ENCODE measurements at places on chromosomes 6 and 20. TPM values are rescaled to one million over a fixed set of nuclear protein-coding genes. Genes with fewer than 3 reads are reported as not detected.
A peak's percentile ranks its signal among the peaks of the same experiment; 100 is the strongest.

DNA sequence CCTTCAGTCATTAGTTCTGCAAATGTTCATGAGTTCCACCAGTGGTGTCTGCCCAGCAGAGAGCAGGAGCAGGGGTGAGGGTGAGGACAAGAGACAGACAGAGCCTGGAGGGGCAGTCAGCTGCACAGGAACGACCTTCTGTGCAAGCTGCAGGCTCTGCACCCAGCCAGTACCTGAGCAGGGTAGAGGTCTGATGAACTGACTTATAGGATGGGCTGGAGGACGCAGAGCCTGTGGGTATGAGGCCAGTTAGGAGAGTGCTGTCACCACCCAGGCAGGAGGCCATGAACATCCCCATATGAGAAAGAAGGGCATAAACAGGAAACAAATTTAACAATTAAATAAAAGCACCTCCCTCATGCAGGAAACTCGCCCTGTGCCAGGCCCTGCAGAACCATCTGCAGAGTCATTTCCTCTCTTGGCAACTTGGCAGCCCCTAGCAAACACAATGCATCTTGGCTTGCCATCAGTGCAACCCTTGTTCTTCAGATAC lies 17.9 kb downstream of the C6orf15 start:
- no peak overlapping the region for H3K27ac ChIP-seq
- DNase-seq, result no peak
- H3K36me3 ChIP-seq, result no peaks in the 10 kb centered on the region
- no peak overlapping the region for H3K4me3 ChIP-seq
- no peaks in the 10 kb centered on the region for H3K4me1 ChIP-seq

GRCh38 chr6:16316741-16317251 lies 78.4 kb downstream of the GMPR start:
- H3K4me1 ChIP-seq, result peaks cover 6% of the 10 kb centered on the region
- H3K27me3 ChIP-seq, result no peaks in the 10 kb centered on the region
- H3K4me3 ChIP-seq, result no peak overlapping the region
- peak; percentile 69 for DNase-seq

DNA sequence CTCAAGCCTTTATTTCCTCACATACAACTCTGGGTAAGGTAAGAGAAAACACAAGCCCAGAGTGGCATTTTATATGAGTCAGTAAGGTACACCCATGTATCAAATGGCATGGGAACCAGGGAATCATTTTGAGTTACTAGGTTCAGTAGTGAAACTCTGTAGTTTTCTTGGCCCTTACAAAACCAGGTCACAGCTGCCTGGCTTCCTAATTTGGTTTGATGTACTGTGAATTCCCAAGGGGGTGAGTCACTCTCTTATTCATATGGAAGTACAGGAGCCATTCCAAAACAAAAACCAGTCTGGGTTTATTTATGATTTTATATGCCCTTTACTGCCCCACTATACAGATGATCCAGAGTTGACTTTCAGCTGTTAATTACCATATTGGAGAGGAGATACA lies 70.7 kb downstream of the PDE7B start:
- no peaks in the 10 kb centered on the region for H3K4me1 ChIP-seq
- no peaks in the 10 kb centered on the region for H3K27me3 ChIP-seq
- H3K36me3 ChIP-seq, result no peaks in the 10 kb centered on the region
- no peak for DNase-seq
- no peak overlapping the region for H3K4me3 ChIP-seq

GRCh38 chr6:95576218-95576997 lies 927 bp upstream of the MANEA start:
- peak overlapping the region; percentile 96 for H3K27ac ChIP-seq
- DNase-seq, result no peak
- H3K4me1 ChIP-seq, result peaks cover 35% of the 10 kb centered on the region
- no peaks in the 10 kb centered on the region for H3K36me3 ChIP-seq

- H3K4me1 ChIP-seq, result no peaks in the 10 kb centered on the region
- no peak overlapping the region for H3K27ac ChIP-seq
- H3K27me3 ChIP-seq, result no peaks in the 10 kb centered on the region
Observed at GRCh38 chr6:90126181-90126580, 170.5 kb downstream of the BACH2 start.

DNA sequence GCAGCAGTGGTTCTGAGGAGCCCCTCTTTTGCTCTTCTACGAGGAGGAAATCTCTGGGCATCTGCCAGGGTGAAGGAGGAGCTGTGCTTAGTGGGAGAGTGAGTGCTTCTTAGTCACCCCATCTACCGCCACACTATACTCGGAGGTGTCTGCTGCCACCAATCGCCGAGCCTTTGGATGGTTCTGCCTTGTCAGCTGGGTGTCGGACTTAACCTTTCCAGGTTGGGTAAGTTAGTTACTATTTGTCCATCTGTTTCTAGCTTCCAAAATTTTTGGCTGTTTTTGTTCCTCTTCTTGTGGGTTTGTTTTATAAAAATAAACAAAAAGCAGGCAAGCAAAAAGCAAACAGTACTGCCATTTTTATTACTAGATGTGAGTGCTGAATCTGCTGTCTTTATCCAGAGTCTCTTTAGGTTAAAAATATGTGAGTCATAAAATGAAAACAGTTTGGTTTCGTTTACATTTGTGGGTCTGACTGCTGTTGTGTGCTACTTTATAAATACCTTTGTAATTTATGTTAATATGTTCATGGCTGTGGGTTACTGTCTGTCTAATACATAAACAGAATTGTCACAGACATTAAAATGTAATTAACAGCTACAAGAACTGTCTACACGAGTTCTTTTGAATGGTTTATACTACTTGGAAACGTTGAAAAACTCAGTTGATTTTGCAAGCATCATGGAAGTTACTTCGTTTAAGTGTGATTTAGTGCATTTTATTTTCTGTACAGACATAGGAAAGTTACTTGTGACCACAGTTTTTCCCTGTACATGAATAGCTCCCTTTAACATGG lies 89.2 kb downstream of the ARID1B start:
- peaks cover 4% of the 10 kb centered on the region for H3K36me3 ChIP-seq
- H3K27me3 ChIP-seq, result no peaks in the 10 kb centered on the region
- H3K27ac ChIP-seq, result no peak overlapping the region
- no peak overlapping the region for H3K4me3 ChIP-seq
- H3K4me1 ChIP-seq, result peaks cover 43% of the 10 kb centered on the region
- DNase-seq, result no peak

- peak within 1 kb of the TSS; percentile 27 for H3K4me3 ChIP-seq
- H3K36me3 ChIP-seq, result no peaks in the 10 kb centered on the region
- DNase-seq, result no peak
- no peak within 1 kb of the TSS for H3K27ac ChIP-seq
- H3K27me3 ChIP-seq, result no peaks in the 10 kb centered on the region
- peaks cover 8% of the 10 kb centered on the region for H3K4me1 ChIP-seq
Observed at GRCh38 chr20:44336725-44337380, at the start of gene R3HDML. R3HDML (plus strand) TSS chr20:44337043; CDS start chr20:44337158, 115 bp downstream.

DNA sequence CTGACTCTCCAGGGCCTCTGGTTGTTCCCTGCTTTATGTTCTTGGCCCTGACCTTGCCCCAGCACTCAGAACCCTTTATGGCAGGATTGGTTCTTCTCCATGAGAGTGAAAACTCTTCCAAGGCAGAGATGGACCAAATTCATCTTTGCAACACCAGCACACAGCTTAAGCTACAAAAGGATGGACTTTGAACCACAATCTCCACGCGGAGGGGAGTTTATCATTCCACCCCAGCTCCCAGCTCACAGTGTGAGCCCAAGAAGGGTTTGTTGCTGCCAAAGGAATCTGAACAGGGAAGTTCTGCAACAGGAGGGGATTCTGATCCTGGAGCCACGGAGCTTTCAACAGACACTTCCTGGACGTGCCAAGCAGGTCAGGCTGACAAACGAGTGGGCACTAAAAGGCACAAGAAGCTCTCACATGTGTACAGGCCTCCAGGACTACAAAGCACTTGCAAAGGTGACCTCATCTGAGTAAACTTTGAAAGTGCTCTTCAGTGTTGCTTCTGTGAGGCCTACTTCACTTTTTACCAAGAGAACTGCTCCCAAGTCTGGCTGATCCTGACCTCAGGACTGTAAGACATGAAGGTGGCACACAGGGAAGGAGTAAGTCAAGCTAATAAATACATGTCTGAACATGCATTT lies 8.9 kb downstream of the FITM2 start:
- no peaks in the 10 kb centered on the region for H3K27me3 ChIP-seq
- no peaks in the 10 kb centered on the region for H3K4me1 ChIP-seq
- DNase-seq, result no peak
- H3K36me3 ChIP-seq, result no peaks in the 10 kb centered on the region
- no peak overlapping the region for H3K27ac ChIP-seq

GRCh38 chr6:166496460-166496859 lies 90.0 kb downstream of the RAMACL start:
- H3K27me3 ChIP-seq, result no peaks in the 10 kb centered on the region
- no peaks in the 10 kb centered on the region for H3K36me3 ChIP-seq
- no peak overlapping the region for H3K4me3 ChIP-seq
- no peaks in the 10 kb centered on the region for H3K4me1 ChIP-seq
- DNase-seq, result no peak

DNA sequence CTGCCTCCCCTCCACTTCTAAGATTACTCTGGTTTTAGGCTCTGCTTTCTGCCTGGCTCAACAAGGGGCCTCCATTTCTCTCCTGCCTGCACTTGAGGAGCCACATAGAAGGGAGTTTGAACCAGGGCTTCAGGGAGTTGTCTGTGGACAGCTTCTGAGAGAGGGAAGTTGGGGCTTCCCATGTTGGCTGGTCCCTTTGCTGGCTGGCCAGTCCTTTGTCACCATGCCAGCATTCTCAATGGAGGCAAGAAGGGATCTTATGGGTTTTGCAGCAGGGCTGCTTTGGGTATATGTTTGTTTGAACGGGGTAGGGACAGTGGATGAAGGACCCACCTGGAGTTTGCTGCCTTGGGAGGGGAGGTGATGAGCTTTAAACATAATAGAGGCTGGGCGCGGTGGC lies 124.9 kb downstream of the CARMIL1 start:
- H3K27me3 ChIP-seq, result no peaks in the 10 kb centered on the region
- no peak for DNase-seq
- H3K36me3 ChIP-seq, result no peaks in the 10 kb centered on the region
- no peak overlapping the region for H3K27ac ChIP-seq

- no peak overlapping the region for H3K4me3 ChIP-seq
- no peaks in the 10 kb centered on the region for H3K36me3 ChIP-seq
- H3K27me3 ChIP-seq, result no peaks in the 10 kb centered on the region
- no peak for DNase-seq
- H3K4me1 ChIP-seq, result no peaks in the 10 kb centered on the region
Observed at GRCh38 chr6:72102561-72102960, 216.2 kb downstream of the RIMS1 start.

- H3K4me3 ChIP-seq, result no peak overlapping the region
- no peaks in the 10 kb centered on the region for H3K4me1 ChIP-seq
- no peak overlapping the region for H3K27ac ChIP-seq
- no peaks in the 10 kb centered on the region for H3K36me3 ChIP-seq
- H3K27me3 ChIP-seq, result no peaks in the 10 kb centered on the region
- DNase-seq, result no peak
Observed at GRCh38 chr6:112979830-112980229, 632.7 kb downstream of the RFPL4B start.

DNA sequence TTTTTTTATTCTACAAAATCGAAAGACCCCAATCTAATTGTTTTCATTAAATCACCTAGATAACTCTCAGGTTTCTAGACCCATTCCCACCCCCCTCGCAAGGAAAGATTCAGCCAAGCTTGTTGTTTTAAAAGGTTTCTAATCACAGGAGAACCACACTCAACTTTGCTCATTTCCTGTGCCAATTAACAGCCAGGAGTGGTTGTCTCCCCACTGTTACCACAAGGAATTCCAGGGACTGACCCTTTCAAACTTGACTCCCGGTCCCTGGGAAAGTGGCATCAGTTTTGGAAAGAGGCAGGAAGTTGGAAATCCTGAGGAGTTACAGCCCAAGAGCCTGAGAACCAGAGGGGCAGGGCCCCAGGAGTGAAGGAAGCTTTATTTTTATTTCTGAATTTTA lies 561.3 kb upstream of the JAG1 start:
- no peaks in the 10 kb centered on the region for H3K36me3 ChIP-seq
- DNase-seq, result no peak
- H3K27ac ChIP-seq, result no peak overlapping the region
- no peak overlapping the region for H3K4me3 ChIP-seq
- H3K27me3 ChIP-seq, result no peaks in the 10 kb centered on the region

DNA sequence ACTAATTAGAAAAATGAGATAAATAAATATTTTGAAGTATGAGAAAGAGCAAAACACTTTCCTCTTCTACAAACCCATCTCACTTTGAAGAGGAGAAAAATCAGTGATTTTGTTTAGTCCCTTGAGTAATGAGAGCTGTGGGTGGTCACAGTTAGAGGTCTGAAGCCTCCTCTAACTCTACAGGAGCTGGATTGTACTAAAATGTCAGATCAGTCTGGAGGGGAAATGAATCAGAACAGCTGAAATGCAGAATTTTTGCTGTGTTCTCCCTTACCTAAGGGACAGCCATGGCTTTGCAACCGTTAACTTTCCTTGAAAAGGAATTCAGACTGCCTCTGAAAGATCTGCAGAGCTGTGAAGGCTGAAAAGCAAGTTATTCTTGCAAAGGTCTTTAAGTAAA lies 11.4 kb upstream of the RFPL4B start:
- H3K27me3 ChIP-seq, result no peaks in the 10 kb centered on the region
- no peak for DNase-seq
- H3K27ac ChIP-seq, result no peak overlapping the region
- H3K4me1 ChIP-seq, result peaks cover 11% of the 10 kb centered on the region
- no peak overlapping the region for H3K4me3 ChIP-seq

DNA sequence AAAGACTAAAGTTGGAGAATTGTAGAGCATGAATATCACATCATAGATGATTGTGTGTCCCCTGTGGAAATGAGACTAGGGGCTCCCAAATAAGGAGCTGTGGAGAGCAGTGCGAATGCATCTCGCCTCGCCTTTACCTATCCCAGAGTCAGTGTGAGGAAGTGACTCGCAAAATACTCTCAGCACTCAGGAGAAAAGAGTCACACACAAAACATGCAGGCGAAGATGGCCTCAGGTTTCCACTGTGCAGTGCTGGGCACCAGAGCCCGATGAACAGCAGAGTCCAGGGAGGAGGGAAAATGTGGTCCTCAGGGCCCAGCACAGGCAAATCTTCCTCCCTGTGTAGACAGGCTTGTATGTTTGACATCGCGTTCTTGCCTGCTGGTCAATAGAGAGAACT lies 126.5 kb upstream of the AFDN start:
- H3K27me3 ChIP-seq, result no peaks in the 10 kb centered on the region
- H3K27ac ChIP-seq, result no peak overlapping the region
- H3K4me3 ChIP-seq, result no peak overlapping the region
- DNase-seq, result no peak
- no peaks in the 10 kb centered on the region for H3K36me3 ChIP-seq

DNA sequence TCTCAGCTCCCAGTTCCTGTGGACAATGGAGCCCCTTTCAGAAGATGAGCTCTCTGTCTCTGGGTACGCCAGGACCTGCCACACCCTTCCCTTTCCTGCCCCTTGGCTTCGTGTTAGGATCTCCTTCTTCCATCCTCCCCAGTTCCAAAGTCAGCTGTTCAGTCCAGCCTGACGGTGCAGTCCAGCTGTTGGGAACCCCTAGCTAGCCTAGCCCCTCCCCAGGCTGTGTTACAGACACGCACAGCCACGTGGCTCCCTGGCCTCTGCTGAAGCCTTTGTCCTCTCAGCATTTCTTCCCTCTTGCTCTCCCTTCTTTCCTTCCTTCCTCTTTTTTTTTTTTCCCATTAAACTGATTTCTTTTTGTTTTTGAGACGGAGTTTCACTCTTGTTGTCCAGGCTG lies 12.4 kb upstream of the TFAP2C start:
- H3K27ac ChIP-seq, result no peak overlapping the region
- no peaks in the 10 kb centered on the region for H3K36me3 ChIP-seq
- no peaks in the 10 kb centered on the region for H3K4me1 ChIP-seq
- no peak for DNase-seq
- no peak overlapping the region for H3K4me3 ChIP-seq
- no peaks in the 10 kb centered on the region for H3K27me3 ChIP-seq

Gene RAB44
- total RNA-seq, result 0.03 TPM

Gene MAP7
- total RNA-seq, result 8.9 TPM

Gene CLVS2
- 1.8 TPM for total RNA-seq

Gene CD93
- not detected for total RNA-seq

Gene C6orf15
- not detected for total RNA-seq

Gene CD40
- 14.0 TPM for total RNA-seq

Gene PRICKLE4
- 1.1 TPM for total RNA-seq

Gene TGM3
- 0.31 TPM for total RNA-seq

Measured in neural progenitor cell (in vitro differentiated cells).